AG08395 (cell line): ENCODE measurements at places on chromosomes 11 and 22.
A peak's percentile ranks its signal among the peaks of the same experiment; 100 is the strongest.

- no peak for DNase-seq
Observed at GRCh38 chr11:57493507-57494503, 21.7 kb downstream of the SLC43A1 start.

DNA sequence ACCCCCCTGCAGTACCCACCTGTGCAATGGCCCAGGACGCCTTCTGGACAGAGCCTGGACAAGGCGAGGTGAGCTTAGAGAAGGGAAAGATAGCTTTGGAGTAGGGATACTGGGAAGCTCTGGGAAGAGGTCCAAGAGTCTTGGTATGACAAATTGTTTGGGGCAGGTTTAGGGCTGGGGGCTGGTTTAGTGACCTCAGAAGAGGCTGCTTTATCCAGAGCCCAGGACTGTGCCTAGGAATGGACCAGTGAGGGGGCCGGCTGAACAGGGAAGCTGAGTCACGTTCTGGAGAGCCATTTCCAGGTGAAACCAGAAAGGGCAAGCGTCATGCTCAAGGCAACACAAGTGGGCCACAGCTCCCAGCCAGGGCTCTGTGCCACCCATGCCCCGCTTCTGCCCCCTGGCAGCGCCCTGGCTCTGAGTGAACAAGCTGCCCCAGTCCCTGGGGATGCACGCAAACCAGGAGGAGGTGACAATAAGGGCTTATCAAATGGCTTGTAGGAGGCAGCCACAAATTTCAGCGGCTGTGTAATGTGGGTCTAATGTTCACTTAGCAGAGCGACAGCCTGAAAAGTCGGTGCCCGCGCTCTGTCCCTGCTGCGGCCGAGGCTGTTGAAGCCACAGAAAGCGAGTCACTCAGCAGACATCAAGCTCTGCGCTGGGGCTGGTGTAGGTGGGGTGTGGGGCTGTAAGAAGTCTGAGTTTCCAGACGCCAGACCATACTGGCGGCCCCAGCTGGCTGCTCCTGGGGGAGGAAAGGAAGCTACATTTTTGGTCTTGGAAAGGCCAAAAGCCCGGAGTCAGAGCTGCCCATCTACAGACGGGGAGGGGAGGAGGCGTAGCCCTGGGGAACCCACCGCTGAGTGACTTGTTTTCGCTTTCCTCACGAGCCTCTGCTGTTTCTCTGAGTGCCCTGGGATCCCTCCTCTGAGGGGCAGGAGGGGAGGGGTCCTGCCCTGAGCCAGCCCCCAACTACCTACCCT, 18.3 kb upstream of the SYT7 start:
- DNase-seq = peak; percentile 45

DNA sequence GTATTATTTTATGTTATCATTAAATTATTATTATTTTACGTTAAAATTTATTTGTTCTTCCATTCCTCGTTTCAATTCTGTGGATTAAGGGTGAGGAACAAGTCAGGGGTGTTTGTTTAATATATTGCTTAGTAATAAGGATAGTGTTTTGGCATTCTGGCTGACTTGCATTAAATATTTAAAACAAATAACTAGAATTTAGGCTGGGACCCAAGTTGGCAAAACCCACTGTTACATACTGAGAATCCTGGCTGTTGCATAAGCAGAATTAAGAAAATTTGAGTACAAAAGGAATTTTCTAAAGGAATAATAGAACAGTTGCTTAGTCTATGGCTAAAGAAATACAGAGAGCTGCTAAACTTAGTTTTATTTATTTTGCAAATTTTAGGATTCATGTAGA, 196.4 kb downstream of the GUCY1A2 start:
- DNase-seq = no peak

GRCh38 chr11:93196816-93197379, 893 bp downstream of the SLC36A4 start:
- DNase-seq = peak; percentile 6

DNA sequence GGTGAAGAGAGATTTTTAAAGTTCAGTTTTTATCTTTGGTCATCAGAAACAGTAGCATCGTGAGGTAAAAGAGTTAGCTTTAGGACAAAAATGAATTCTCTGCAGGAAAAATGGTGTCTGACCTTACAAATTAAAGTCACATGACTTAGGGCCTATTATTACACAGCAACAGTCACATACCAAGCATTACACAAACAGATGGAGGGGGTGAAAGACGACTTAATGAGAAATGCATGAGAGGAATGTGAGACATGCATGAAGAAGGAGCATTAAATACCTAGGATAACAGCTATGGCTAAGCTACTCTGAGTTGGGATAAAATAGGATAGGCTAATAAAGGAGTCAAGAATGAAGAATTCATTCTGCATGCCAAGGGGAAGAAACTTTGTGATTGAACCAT, 77.5 kb downstream of the BLID start:
- peak; percentile 83 for DNase-seq
